ENCODE measurements at places on chromosomes 3 and 15.

DNA sequence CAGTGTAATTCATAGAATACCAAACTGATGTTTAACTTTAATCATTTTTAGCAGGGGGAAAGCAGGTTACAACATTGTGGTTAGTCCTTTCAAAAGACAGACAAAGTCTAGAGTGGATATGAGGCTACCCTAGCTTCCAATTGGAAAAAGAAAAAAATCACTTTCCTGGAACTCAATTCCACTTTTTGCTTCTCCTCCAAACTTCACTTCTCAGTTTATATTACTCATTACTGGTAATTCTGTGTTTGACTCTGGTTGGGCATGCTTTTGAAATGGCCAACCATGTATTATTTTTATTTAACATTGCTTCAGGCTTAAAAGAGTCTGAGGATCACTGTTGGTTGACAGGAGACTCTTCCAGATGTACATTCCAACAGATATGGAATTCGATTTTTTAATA, 84.8 kb downstream of the RAP2B start:
- DNase-seq: no peak

- DNase-seq: no peak
Observed at GRCh38 chr3:66158933-66159683, 61.7 kb upstream of the SLC25A26 start.

DNA sequence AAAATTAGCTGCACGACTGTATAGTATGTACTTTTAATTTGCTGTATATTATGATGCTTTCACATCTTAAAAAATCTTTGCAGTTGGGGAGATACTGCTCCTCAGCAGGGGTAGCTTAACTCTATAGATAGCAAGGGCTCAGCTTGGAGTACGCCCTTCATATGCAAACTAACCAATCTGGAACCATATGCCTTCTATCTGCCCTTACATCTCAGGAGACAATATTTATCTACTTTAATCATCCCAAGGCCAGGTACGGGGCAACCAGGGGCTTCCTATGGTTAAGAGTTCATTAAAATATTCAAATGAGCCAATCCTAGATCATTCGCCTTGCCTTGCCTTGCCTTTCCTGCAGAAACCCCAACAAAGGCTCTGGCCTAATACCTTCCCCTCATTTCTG, 204.1 kb upstream of the ZBTB20 start:
- DNase-seq: no peak

DNA sequence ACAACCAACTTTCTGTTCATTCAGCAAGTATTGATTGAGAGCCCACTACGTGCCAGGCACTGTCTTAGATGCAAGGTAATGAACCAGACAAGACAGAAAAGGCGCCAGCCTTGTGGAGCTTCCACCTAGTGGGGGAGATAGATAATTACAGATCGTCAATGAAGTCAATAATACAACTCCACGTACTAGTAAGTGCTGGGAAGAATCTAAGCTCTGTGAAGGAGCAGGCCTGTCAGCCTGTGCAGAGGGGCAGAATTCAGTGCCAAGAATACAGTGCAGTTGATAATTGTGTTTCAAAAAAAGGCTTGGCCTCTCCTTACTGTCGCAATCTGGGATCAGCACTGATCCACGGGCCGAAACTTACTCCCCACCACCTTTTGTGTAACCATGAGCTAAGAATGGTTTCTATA, 186.3 kb downstream of the FEZF2 start:
- DNase-seq: no peak

DNA sequence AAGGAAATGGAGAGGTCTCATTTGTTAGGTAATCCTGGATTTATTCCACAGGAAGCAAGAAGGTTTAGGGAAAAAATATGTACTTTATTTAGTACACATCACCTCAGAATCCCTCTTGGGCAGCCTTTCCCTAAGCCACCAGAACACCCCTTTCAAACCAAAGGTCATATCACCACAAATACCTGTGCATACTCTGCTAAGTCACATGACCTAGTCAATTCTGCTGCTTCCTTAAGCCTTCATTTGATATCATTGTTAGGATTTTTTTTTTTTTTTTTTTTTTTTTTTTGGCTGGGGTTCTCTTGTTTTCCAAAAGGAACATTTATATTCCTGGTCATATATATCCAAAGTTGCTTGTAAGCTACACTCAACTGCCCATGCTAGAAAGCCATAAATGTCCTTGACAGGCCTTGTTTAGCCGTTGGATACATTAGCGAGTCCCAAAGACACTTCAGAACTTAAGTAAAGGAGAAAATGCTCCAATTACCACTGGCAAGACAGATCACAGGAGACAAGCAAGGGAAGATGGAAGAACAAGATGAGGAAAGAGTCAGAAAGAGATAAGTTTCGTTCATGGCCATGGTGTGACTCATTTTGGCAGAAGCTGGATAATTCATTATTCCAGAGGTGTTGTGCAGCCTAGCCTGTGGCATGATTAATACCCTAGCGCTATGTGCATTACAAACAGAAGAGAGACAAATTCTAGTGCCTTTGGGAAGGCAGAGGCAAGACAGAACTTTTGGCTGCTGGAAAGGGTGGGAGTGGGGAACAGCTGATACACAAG, 155.6 kb upstream of the SLC2A2 start:
- DNase-seq: no peak

GRCh38 chr3:72829701-72830100, 18.5 kb downstream of the SHQ1 start:
- DNase-seq: no peak

GRCh38 chr15:29067949-29068348, 182.2 kb downstream of the APBA2 start:
- DNase-seq: no peak

DNA sequence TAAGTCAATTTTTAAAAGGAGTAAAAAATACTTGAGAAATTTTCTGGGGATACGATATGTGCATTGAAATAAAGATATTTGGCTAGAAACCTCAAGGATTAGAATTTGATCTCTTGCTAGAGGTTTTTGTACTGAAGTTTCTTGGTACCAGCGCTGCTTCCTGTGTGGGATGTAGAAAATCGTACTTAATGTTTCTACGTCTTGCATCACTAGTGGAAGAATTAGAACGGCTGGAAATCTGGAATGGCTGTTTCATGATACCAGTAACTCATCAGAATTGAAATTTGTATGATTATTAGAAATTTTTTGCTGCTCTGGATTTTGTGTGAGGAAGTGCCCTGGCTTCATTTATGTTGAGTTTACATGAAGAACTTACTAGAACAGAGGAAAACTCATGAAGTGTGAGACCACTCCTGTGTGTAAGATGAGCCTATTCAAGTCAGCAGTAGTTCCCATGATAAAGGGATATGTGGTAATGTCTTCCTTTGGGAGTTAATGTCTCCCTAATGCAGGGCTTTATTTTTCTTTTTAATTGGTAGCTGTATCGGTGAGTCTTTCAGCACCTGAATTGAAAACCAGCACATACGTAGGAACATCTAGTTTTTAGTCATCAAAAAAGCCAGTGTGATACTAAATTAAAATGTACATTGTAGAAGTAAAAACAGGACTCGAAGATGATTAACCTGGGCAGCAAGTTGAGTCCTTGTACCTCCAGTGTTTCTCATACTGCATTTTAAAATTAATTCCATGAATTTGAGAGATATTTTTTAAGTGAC, 3.2 kb downstream of the KBTBD8 start:
- peak; percentile 46 for DNase-seq

GRCh38 chr15:59376733-59377132, 4.1 kb upstream of the MYO1E start:
- no peak for DNase-seq

- no peak for DNase-seq
Observed at GRCh38 chr3:156635034-156635433, 39.4 kb upstream of the TIPARP start.

DNA sequence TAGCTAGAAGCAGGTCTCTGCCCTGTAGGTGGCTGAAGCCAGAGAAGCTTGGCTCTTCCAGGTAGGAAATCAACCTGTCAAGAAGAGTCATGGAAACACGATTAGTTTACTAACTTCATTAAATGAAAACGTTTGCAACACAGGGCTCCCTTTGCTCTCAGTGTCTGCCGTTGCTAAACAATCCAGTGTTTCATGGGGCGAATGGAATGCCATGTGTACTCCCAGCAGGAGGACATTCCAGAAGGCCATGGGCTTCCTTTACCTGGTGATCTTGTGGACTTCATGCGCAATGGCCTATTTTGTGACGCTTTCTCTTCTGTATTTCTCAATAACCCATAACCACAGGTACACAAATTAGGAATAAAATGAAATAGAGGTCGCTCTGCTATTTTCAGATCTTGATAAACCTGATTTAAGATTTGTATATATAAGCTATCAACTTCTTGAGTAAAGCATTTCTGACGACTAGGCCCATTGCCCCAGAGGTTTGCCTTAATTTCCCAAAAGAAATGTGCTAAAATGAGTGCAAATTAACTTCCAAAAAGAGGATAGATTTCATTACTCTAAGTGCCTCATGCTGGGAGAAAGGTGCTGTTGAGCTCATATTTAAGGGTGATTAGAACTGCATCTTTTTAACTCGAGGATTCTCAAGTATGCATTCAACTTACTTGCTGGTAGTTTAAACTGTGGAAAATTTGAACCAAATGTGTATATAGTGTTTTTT, 171.0 kb downstream of the EPHA3 start:
- DNase-seq: no peak

DNA sequence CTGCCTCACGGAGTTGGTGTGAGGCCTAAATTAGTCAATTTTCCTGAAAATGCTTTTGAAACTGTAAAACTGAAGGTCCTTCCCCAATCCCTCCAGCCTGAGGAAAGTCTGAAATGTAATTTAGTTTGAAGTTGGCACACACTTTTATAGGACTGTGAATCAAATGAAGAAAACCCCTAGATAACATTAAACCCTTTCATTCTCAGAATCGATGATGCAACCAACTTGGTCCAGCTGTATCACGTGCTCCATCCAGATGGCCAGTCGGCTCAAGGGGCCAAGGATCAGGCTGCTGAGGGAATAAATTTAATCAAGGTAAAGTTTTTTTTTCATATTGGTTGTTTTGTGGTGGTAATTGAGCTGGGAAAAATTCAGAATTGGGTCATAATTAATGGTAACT, 11.7 kb downstream of the MRPS22 start:
- DNase-seq: no peak

DNA sequence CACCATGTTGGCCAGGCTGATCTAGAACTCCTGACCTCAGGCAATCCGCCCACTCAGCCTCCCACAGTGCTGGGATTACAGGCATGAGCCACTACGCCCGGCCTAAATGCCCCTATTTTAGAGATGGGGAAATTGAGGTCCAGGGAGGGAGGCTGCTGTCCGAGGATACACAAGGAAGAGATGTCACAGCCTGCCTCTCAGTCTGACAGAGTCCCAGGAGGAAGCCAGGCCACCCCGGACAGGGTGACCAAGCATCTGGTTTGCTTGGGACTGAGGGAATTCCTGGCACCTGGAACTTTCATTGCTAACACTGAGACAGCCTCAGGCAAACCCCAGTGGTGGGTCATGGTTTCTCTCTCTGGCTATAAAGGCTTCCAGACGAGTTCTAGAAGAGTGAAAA, 30.6 kb upstream of the ADAMTS7 start:
- DNase-seq: no peak

- DNase-seq: no peak
Observed at GRCh38 chr3:3817865-3818264, 18.6 kb downstream of the LRRN1 start.

DNA sequence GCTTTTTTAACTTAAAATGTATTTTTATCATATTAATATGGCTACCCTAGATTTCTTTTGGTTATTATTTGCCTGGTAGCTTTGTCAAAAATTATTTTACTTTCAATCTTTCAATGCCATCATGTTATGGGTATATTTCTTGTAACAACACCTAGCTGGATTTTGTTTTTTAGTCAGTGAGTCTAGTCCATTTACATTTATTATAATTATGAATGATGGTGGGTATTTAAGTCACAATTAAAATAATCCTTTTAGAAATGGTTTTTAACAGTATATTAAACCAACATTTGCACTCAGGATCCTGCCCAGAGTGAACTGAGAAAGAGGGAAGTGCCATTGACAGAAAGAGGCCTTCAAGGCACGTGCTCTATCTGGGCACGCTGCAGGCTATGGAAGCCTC, 39.8 kb upstream of the NUDT16 start:
- no peak for DNase-seq

DNA sequence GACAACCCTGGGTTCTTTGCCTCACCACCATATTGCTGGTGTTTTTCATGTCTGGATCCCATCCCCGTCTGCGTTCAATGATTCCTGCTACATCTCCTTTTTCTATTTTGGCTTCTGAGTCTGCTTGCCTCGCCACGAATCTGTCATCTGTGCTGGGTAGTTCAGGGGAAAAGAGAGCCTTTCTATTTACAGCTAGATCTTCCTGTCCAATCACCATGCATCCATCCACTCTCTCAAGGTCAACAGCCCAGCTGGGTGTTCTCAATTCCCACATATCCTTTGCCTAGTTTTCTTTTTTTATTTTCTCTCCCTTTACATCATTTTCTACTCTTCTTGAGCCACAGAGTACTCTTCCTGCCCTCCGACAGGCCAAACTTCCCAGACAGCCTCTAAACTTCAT, 104.8 kb upstream of the RAD18 start:
- DNase-seq: no peak

- DNase-seq: no peak
Observed at GRCh38 chr3:150370999-150371398, 37.1 kb upstream of the TSC22D2 start.

DNA sequence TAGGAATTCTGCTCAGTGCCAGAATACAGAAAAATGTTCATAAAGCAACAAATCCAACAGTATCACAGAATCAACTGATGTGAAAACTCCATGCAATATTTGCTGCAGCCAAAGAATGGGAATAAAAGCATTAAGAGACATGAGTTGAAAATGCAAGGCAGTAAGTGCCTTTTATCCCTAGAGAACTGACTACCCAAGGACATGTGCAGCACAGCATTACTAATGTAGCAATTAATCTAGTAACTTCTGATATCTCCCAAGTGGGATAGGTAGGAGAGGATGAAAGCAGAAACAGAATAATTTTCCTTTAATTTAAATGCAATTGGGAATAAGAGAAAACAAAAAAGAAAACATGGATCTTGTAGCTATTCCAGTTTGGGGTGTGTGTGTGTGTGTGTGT, 497.5 kb upstream of the CBLB start:
- no peak for DNase-seq

DNA sequence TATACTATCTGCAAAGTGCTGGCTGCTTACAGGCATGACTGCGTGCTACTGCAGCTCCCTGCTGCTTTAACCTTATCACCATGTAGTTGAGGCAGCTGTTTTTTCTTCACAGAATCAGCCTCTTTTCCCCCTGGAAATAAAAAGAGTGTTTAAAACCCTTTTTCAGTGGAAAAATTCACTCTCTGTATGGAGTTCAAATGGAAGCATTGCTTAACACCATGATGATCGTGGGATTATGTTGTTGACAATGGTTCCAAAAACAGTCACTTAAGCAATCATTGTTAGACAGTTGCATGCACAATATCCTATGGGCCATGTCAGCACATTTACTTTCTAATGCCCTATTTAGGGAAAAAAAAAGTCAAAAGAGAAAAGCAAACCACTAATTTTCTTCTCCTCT, 536.4 kb downstream of the UNC13C start:
- no peak for DNase-seq

GRCh38 chr3:120161902-120162301, 67.7 kb upstream of the GSK3B start:
- no peak for DNase-seq

Data from activated CD4-positive, alpha-beta T cell treated with anti-CD3 and anti-CD28 coated beads, Interleukin-2, Interleukin-6, amounts not matched to agents 100 ng/mL and 50 ng/mL, durations not matched to agents 16 hours and 8 hours (primary cell).